ENCODE measurements at places on chromosomes 3 and 15.
A peak's percentile ranks its signal among the peaks of the same experiment; 100 is the strongest.

DNA sequence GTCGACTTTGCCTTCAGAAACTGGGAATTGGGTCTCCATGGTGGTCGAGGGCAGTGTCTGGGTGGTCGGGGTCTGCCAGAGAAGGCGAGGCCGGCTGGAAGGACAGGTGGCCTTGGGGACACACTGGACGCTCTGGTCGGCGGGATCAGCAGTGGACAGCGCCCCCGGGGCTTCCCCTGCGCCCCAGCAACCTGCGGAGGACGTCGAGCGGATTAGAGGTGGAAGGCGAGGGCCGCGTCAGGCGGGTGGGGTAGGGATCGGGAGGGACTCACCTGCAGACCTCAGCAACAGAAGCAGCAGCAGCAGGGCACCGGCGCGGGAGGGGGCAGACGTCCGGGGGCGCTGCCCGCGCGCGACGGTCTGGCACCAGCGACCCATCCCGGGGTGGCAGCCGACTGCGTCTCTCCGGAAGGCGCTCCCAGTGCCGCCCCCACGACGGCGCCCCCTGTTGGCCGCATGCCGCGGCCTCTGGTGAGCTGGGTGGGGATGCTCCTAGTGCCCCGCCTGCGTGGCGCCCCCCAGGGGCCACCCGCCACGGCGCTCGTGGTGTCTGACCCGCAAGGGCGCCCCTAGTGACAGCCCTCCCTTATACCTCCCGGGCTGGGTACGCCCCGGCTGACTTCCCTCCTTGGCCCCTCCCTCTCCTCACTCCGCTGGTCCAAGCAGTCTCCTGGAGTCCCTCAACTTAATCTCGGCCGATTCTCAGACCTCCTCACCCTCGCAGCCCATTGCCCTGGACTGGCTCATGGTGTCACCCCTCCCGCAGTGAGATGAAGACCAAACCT, at the start of gene PRSS50:
Gene PRSS50 (minus strand): TSS at position 423 of the 785 bp plus-strand sequence. CDS start 45 bp downstream, at position 378.
- DNase-seq: no peak

GRCh38 chr15:27705056-27705455, 394.1 kb downstream of the OCA2 start:
- DNase-seq: peak; percentile 5

DNA sequence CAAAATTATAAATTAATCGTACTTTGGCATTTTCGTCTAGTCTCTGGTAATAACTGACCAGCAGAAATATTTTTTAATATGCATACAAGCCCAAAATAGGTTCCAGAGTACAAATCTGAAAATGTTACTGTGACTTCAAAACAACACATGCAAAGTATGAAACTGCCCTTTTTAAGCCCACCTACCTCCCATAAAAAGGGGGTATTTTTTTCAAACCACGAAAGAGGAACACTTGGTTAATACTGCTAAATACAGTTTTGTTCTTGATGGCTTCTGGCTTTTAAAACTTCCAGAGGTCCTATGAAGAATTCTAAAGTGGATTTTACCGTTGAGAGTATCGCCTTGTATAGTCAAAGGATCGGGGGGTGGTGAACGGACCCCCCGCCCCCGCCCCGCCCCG, 610.7 kb downstream of the FOXP1 start:
- no peak for DNase-seq

GRCh38 chr15:88982304-88982945, 69.2 kb upstream of the MFGE8 start:
- no peak for DNase-seq

DNA sequence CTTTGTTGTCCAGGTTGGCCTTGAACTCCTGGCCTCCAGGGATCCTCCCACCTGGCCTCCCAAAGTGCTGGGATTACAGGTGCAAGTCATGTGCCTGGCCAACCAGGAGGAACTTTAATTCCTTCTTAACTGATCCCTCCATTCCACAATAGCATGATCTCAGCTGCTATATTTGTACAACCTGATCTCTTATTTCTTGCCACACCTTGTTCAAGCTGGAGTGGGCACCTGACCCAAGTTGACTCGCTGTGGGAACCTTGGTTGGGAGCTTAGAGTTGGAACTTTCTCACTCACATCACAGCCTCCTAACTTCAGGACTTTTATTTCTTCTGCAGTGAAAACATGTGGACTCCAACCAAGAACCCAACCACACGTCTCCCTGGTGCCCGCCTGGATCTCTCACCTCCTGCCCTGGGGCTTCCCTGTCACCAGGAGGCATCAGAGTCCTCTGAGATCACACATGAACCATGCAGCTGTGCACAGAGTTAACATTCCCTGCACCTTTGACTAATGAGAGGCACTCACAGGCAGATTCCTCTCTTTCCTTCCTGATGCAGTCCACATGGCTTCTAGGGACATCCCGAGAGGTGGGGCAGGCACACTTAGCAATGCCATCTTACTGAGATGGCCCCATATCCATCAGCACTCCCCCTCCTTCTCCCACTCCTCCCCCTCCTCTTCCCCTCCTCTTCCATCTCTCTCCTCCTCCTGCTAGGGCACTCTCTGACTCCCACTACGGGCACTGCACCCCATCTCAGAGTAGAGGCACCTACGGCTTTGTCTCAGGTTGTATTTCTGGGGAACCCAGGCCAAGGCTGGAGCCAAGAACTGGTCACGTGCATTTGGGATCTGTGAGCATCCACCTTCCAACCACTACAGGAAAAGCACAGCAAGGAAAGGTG, 9.7 kb upstream of the CYFIP1 start:
- no peak for DNase-seq

DNA sequence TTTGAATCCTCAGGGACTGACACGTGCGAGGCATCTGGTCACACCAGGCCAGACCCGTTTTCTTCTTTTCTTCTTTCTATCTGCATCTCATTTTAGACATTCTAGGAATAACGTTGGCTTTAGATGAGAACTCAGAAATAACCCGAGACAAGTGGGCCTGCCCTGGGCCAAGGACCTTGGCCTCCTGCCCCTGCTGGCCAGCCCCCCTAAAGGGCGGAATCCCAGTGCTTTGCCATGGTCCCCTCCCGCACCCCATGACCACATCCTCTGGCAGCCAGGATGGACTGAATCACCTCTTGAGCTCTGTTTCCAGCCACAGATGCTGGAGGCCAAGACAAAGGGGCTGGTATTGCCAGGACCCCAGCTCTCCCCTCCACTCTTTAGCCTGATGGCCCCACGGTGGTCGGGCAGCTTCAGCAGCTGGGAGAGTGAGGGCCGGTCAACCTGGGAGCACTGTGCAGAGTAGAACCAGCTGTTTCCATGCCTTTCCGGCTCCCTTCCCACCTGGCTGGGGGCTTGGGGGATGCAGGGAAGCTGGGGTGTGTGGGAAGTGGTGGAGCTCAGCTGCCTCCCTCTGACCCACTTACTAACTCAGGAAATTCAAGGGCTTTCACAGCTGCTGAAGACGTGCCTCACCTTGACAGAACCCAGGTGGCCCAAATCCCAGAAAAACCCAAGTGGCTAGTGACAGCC, 190.9 kb downstream of the FAM43A start:
- no peak for DNase-seq

GRCh38 chr3:8453153-8453552, 48.5 kb upstream of the LMCD1 start:
- no peak for DNase-seq

- DNase-seq: peak; percentile 77
These were observed 3.9 kb downstream of the TMIE start for GRCh38 chr3:46705022-46705530.

DNA sequence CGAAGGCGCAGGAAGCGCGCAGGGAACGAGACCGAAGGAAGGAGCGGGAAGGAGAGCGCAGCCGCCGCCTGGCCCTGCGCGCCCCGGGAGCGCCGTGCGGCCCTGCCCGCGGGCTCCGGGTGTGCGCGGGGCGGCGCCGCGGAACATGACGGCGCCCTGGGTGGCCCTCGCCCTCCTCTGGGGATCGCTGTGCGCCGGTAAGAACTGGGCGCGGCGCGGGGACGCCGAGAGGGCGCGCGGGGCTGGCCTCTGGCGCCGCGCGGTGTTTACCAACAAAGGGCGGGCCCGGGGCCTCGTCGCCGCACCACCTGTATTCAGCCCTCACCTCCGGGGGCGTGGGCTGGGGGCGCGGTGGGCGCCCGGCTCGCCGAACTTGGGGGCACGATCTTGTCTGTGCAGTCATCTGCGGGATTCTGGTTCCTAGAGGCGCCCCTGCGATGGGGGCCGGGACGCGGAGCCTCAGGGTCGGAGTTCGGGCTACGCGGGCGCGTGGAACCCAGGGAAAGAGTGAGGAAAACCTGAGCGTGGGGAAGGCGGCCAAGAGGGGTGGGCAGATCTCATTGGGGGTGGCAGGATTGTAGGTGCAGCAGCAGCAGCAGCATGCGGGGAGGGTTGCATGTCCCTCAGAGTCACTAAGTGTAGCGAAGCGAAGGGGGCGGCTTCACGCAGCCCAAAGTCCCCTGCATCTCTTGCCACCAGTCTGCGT, 641 bp downstream of the ACVR2B start:
- peak; percentile 60 for DNase-seq

DNA sequence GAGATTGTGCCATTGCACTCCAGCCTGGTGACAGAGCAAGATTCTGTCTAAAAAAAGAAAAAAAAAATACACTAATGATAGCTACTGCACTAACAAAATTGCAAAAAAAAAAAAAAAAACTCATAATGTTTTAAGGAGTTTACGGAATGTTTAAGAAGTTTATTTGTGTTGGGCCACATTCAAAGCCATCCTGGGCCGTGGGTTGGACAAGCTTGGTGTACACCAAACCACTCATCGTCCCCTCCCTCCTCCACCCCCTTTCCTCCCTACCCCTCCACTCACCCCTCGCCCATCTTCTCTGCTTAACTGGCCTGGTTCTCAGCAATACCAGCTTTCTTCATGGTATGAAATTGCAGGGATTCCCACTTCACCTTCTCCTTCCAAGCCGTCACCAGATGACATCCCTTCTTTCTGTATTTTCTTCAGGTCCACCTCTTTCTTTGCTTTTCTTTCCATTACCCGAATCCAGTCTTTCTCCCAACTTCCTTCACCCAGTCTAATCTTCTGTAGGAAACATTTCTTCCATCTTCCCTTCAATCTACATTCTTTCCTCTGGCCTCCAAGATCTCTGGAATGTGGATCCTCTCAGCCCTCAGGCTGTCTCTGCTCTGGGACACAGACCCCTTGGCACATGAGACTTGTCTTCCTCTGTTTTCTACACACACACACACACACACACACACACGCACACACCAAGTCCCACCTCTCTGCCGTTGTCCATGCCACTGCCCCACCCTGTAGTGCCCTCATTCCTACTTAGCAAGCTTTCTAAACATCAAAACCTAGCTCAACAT, 3.5 kb upstream of the MESP1 start:
- no peak for DNase-seq

DNA sequence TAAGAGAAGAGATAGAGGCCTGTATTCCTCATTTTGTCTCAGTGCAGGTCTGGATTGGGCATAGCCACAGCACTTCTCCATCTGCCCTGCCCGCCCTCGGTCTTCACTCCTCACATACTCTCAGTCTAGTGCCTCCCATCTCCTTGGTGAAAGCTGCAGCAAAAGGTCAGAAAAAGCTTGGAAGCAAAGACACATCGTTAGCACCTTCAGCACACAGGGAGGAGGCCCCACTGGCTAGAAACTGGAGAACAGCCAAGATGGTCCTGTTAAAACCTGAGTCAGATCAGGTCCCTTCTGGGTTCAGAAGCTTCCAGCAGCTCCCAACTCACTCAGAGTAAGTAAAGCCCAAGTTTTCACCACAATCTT, 1.6 kb upstream of the KLF15 start:
- no peak for DNase-seq

DNA sequence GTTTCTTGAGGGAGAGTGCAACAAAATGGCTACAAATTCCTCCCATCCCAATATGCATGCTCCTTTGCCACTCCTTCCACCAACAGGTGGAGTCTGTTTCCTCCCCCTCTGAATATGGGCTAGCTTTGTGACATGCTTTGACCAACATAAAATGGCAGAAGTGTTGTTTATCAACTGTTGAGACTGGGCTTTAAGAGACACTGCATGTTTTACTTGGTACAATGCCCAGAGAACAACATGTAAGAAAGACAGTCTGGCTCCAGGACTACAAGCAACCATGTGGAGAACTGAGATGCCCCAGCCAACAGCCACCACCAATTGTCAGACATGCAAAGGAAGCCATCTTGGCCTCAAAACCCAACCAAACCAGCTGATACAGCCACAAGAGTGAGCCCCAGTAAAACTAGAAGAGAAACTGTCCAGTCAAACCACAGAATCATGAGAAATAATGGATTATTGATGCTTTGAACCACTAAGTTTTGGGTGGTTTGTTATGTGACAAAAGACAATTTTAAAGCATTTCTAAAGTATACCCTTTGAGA, 40.5 kb downstream of the NUDT16 start:
- no peak for DNase-seq

All from nephron progenitor cell (in vitro differentiated cells).